NCI-H69 (cell line): ENCODE measurements at places on chromosomes 4 and X.

- DNase-seq = no peak
Measured at GRCh38 chr4:10619855-10620254, 64.7 kb downstream of the CLNK start.

DNA sequence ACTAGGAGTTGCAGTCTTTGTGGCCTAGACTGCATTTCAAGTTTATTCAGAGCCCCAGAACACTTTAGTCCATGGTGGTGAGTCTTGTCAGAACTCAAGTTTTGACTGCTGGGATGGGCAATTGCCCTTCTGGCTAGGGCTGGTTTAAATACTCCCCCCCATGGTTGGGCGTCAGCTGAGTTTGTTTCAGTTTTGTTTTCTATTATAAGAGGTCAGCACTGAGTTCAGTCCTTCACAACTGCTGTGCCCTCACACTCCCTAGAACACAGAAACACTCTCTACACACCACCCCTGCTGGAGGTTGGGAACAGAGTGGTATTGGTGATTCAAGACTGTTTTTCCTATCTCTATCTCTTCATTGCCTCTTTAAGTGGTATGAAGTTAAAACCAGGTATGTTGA is 217.0 kb downstream of the GUCY2F start:
- DNase-seq = no peak

DNA sequence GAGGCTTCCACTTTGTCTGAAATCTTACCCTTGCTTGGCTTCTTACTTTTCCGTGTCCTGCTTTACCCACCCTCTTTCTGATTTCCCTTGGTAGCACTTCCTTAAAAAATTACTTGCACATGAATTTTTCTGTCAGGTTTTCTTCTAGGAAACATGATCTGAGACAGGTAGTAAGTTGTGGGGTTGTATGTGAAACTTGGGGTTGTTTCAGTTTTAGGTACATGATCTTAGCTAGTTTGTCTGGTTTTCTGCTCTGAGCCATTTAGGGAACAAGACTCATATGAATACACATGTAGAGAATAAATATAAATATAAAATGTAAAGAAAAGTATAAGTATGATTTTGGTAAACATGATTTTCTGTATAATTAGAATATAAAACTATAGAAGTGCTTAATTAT is 17.4 kb upstream of the ARMCX2 start:
- DNase-seq = no peak

GRCh38 chr4:173752610-173753230 is 222.7 kb upstream of the HAND2 start:
- peak; percentile 40 for DNase-seq

GRCh38 chrX:56564164-56564885 is 898 bp downstream of the UBQLN2 start:
- DNase-seq = peak; percentile 58

DNA sequence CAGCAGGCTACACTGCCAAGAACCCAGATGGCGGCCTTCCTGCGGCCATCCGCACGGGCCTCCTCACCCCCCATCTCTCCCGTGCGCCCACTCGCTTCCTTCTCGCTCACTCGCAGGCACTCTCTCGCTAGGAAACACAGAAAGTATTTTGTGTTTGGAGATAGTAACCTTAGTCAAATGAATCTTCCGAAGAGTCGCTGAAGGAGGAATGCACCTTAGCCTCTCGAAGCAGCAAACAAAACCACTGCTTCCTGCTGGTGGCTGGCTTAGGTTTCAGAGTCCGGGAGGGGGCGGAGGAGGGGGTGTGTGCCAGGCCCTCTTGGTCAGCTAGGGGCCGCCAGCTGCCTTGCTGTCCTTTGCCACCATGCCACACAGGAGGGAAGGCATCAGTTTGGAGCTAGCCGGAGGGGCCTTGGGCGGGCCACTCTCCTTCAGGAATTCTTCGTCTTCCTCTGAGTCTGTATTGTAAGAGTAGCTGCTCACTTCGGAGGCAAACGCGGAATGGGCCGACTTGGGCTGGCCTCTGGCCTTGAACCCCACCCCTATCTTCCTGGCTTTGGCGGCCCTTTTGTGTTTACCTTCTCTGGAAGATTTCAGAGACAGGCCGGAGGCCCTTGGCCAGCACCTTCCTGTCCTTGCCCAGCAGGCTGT is 73.2 kb upstream of the UCP1 start:
- DNase-seq = no peak

DNA sequence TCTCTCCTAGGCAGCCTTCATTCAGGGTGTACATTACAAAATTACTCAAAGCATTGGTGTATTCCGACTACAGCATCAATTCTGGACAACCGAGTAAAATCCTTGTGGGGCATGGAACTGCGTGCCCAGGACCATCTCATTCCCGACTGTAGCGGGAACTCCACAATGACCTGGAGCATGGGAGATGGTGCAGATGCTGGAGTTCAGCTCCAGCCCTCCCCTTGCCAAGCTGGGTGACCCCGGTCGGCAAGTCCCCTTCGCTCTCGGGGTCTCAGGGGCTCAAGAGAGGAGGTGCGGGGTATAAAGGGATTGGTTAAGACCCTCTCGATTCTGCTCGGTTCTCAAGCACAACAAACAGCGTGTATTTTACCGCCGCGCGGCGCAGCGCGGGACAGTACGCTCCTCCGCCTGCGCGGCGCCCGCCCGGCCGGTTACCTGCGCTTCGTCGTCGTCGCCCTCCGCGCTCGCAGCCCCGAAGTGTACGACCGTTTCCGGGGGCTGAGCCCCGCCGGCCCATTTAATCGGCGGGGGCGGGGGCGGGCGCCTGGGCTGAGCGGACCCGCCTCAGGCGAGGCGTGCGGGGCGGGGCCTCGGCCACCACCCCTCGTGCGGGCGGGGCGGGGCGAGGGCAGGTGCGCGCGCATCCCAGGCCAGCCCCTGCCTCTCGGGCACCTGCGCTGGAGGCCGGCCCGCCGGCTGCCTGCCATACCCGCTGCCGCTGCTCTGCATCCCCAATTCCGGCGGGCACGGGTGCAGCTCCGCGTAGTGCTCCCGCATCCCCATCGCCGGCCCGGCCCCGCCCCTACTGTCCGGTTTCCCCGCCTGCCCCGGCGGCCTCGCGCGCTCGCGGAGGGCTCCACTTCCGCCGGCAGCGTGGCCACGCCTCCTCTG is at the start of gene G6PD:
TSS of gene G6PD (minus strand) at position 493 of the 891 bp plus-strand sequence. CDS start 691 bp downstream, outside the sequence.
- peak; percentile 89 for DNase-seq

- DNase-seq = no peak
Measured at GRCh38 chr4:4831825-4832224, 27.6 kb upstream of the MSX1 start.
